ENCODE measurements at places on chromosomes 2 and 18.

DNA sequence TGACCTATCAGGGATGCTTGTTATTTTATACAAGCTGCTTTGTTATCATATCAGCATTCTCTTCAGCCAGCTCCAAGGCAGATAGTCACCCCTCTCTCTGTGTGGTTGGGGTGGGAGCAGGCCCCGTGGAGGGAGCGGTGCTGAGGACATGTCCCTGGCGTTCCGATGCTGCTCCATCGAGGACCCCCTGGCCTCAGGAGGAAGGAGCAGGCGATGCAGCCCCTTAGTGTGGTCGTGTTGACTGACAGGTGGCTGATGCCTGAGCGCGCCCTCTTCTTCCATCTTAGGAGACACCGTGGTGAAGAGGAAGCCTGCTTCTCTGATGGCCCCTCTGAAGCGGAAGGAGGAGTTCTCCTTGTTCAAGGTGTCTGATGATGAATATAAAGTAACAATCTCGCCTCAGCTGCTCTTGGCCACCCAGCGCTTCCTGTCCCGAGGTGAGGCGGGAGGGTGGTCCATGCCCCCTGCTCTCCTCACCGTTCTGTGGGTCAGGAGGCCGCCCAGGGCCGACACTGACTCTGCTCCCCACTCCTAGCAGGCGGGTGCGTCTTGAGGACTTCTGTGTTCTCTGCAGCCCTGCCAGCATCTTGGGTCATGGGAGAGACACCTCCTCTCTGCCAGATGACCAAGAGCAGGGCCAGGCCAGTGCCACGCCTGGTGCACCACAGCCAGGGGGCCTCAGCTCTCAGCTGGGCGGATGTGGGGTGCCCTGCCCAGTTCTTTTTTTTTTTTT is 10.6 kb downstream of the CNNM3 start:
- no peak for DNase-seq

DNA sequence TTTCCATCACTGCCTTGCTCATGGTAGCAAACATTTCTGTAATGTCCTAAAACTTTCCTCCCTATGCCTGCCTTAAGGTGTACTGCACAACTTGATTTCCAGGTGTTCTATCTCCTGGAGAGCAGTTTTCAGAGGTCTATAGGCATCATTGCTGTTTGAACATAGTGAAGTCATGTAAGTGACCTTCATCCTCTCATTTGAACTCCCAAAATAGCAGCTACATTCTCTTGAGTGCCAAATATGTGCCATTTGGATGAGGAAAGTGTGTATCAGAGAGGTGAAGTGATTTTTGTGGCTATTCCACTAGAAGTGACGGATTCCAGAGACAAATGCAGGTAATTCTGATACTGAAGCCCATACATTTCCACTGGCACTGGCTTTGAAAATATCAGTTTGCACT is 3.4 kb downstream of the PPP1R1C start:
- no peak for DNase-seq

- no peak for DNase-seq
Measured at GRCh38 chr2:22907330-22907729, 477.6 kb upstream of the KLHL29 start.

GRCh38 chr2:22697054-22697788 is 687.8 kb upstream of the KLHL29 start:
- DNase-seq: no peak

DNA sequence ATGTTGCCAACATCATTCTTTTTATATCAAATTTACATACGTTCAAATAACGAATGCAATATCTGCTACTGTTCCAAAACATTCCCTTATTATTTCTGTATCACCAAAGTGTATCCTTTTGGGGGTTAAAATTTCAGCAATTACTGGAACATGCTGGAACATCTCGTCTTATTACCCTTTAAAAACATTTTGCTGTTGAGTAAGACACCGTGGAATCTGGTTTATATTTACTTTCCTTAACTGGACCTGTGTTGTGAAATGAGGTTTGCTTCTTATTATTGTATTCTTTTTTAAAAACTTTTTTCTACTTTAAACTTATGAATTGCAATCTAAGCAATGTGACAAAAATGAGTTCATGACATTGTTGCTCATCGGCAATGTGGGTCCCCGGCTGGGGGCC is 87.4 kb upstream of the PTPRM start:
- DNase-seq: no peak

DNA sequence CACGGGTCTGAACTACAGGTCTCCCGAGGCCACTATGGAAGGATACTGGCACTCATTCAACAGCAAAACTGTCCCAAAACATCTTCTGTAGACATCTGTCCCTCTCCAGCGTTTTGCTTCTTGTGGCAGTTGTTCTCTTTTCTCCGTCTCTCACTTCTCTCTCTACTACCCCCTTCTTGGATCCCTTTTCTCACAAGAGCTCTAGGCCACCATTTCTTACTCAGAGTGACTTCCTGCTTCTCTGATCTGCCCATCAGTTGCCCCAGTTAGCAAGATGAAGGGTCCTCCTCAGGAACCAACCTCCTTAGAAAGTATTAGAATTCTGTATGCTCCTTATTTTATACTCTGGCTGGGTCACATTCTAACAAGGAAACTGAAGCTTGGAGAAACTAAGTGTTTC is 32.6 kb downstream of the BCL2 start:
- no peak for DNase-seq

DNA sequence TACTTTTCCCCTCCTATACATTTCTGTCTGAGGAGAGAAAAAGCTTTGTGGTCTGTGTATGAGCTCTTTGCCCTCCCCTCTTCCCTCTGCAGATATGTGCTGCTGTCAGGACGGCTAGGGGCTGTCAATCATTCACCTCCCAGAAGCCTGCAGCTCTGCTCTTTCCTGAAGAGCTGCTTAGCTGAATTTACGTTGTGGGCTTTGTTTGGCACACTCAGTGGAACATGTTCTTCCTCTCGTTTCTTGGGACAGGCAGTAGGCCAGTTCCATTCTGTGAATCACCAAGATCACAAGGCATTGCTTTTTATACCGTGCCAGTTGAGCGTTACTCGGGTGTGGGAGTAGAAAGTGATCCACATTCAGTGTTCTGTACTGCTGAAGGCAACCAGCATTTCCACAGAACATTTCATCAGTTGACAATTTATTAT is 136.7 kb downstream of the LAMA3 start:
- DNase-seq: no peak

- no peak for DNase-seq
Measured at GRCh38 chr18:35971661-35972196, 750 bp upstream of the RMP24 start.

DNA sequence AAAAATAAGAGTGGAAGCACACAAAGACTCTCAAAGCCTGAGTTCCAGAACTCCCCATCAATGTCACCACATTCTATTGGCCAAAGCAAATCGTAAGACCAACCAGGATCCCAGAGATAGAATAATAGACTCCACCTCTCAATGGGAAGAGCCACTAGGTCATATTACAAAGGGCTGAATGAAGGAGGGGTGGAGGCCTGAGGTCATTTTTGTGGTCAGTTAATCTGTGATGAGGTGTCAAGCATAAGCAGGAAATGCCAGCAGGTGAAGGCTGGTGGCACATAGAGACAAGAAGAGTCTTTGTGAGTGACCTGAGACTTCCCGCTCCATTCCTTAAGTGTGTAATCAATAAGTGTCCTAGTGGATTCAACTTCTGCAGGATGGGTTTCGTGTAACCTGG is 144.3 kb downstream of the TFCP2L1 start:
- no peak for DNase-seq

DNA sequence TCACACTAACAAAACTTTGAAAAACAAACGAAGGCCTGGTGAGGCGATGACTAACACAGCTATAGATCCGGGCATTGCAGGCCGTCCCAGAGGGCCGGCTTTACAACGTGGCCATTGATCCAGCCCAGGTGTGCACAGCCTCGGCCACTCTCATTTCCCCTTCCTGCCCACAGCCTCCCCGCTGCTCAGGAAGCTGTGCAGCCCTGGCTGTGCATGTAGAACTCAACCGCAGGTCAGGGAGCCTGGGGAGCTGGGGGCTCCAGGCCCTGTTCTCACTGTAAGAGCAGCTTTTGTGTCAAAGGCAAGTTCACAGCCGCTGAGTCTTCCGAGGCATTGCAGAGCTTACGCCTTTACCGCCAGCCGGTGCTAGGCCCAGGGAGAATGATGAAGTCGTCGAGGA is 87.2 kb downstream of the LONRF2 start:
- DNase-seq: no peak

- DNase-seq: no peak
Measured at GRCh38 chr18:76679945-76680344, 142.4 kb upstream of the ZNF236 start.

- no peak for DNase-seq
Measured at GRCh38 chr2:26886736-26887135, 38.8 kb downstream of the DPYSL5 start.

GRCh38 chr2:46776687-46777327 is 138.8 kb downstream of the MCFD2 start:
- DNase-seq: peak; percentile 40

GRCh38 chr2:172013396-172013795 is 13.6 kb downstream of the METAP1D start:
- no peak for DNase-seq

- DNase-seq: no peak
Measured at GRCh38 chr2:32064021-32064601, 755 bp downstream of the SPAST start.

DNA sequence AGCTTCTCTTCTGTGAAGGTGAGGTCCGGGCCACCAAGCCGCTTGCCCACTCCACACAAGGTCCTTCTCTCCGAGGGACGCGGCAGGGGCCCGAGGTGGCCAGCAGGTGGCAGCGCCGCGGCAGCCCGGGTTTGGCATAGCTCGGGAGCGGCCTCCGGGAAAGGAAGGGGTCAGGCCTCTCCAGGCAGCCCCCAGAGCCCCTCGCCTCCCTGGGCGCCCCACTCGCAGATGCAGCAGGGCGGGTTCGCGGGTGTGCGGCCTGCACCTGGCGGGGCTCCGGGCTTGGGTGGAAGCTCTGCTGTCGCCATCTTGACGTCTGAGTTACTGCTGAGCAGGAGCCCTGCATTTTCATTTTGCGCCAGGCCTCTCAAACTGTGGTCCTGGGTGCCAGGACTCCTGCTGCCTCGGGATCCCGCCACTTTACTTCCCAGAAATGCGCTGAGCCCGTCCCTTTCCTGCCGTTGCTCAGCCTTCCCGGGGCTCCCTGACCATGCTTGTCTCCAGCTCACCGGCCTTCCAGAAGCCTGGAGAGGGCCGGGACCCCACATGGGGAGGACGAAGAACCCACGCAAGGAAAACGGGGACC is 18.6 kb upstream of the NCL start:
- peak; percentile 69 for DNase-seq

DNA sequence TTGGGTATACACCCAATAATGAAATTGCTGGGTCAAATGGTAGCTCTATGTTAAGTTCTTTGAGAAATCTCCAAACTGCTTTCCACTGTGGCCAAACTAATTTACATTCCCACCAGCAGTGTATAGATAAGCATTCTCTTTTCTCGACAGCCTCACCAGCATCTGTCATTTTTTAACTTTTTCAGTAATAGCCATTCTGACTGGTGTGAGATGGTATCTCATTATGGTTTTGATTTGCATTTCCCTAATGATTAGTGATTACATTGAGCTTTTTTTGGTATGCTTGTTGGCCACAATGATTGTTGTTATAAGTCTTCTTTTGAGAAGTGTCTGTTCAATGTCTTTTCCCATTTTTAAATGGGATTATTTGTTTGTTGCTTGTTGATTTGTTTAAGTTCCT is 50.4 kb upstream of the EPAS1 start:
- no peak for DNase-seq

DNA sequence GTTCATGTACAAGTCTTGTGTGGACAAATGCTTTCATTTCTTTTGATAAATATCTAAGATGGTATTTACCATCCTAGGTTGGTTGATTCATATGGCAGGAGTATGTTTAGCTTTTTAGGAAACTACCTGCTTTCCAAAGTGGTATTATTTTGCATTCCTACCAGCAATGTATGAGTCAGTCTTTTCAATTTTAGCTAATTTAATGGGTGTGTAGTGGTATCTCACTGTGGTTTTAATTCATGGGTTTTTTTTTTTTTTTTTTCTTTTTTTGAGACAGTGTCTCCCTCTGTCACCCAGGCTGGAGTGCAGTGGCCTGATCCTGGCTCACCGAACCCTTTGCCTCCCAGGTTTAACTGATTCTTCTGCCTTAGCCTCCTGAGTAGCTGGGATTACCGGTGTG is 4.2 kb downstream of the ZNF512 start:
- no peak for DNase-seq

- DNase-seq: no peak
Measured at GRCh38 chr2:25421289-25421688, 79.6 kb upstream of the DNMT3A start.

GRCh38 chr2:68800517-68800916 is 65.9 kb downstream of the ARHGAP25 start:
- no peak for DNase-seq

GRCh38 chr2:177689623-177690022 is 297.1 kb downstream of the AGPS start:
- no peak for DNase-seq

DNA sequence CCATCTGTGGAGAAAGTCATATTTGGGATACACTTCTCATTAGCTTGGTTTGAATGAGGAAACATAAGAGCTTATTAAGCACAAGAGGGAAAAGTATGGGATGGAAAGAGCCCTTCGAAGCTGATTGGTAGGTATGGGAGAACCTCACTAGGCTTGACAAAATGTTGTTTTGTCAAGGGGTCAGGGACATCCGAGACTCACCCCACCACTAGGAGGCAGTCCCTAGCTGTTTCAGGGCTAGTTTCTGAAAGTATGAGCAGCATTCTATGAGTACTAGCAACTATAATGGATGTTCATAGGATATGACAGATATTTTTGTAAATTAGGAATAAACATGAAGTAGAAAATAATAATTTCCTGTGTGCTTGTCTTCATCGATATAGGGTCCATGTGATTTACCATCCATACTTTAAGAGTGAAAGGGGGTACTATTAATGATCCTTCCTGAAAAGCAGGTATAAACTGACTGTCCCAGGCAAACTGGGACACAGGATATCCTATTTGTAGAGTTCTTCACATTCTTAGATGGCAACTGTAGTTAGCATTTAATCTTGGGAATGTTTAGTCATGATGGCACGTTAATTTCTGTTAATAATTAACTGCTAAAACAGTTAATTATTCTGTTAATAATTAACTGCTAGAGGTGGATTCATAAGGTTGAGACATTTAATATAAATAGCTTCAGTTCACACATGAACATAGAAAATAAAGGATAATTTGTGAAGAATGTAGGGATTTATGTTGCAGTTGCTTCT is 28.4 kb downstream of the OTX1 start:
- DNase-seq: no peak

GRCh38 chr2:163467251-163467630 is 268.6 kb downstream of the FIGN start:
- no peak for DNase-seq

Data from activated CD4-positive, alpha-beta T cell treated with anti-CD3 and anti-CD28 coated beads for 24 hours (primary cell).